ENCODE measurements at places on chromosomes 1 and 21.

DNA sequence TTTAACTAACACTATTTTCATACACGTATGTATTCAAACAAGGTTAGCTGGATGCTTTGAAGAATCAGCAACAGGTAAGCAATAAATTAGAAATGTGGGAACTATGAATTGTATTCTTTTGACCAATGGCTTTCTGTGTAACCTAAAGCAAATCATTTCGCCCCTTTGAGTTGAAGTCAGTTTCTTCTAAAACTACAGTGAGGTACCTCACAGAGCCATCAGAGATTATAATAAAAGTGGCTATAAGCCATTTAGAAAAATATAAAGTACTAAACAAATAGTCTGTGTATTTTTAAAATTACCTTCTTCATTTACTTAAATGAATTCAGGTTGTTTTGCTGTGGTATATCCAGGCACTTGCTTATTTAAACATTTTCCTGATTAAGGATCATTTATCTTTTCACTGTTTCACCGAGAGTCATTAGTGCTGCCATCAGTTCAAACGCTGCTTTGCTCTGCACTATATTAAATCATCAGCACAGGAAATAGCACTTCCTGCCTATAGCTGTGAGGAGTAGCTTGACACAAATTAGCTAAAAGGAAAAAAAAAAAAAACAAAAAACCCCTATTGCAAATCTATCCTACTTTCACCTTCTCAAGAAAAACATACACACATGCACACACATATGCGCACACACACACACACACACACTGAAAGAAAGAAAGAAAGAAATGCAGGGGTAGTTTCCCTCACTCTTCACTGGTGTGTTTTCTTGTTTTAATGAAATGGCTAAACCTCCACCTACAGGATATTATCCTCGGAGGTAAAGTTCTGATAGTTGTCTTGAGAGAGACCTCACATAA is 39.8 kb upstream of the C1orf105 start:
- DNase-seq, result no peak

- no peak for DNase-seq
Measured at GRCh38 chr1:112256411-112256810, 139.6 kb upstream of the CTTNBP2NL start.

GRCh38 chr1:8031176-8031785 is 5.2 kb upstream of the ERRFI1 start:
- no peak for DNase-seq

GRCh38 chr21:17612023-17612564 is 607 bp downstream of the BTG3 start:
- DNase-seq, result peak; percentile 34

- DNase-seq, result no peak
Measured at GRCh38 chr1:172373864-172374263, 46.6 kb upstream of the C1orf105 start.

- no peak for DNase-seq
Measured at GRCh38 chr1:198655459-198656121, 16.8 kb downstream of the PTPRC start.

DNA sequence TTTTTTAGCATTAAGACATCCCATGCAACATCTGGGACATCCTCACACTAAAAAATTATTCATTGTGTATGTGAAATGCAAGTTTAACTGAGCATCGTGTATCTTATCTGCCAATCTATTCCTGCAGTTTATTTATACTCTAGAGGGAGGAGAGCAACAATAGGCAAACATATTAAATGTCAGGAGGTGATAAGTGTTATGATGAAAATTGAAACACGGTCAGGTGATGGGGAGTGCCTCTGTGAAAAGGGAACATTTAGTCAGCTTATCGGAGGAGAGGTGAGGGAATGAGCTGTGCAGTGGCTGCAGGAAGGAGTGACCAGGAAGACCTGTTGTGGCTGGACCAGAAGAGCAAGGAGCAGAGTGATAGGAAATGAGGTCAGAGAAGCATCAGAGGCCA is 775 bp upstream of the EFCAB14 start:
- DNase-seq, result no peak

DNA sequence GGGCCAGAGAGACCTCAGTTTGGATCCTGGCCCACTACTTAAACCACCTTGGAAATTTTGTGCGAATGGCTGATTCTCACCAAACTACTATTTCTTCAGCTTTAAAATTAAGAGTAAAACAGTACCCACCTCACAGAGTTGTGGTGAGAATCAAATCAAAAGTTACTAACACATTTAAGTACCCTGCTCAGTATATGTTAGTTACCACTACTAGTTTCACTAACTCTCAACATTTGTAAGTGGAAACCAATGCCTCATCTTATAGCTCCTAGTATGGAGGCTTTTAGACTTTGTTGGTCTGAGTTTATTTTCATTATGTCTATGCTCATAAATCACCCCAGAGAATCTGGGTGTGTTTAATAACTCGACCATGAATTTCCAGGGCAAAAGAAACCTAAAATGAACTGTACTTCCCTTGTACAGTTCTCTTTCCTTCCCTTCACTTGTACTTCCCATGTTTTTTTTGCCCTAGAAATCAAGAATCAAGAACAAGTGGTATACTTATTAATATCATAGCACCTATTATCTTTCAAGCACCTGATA is 11.6 kb upstream of the SERBP1 start:
- DNase-seq, result no peak

DNA sequence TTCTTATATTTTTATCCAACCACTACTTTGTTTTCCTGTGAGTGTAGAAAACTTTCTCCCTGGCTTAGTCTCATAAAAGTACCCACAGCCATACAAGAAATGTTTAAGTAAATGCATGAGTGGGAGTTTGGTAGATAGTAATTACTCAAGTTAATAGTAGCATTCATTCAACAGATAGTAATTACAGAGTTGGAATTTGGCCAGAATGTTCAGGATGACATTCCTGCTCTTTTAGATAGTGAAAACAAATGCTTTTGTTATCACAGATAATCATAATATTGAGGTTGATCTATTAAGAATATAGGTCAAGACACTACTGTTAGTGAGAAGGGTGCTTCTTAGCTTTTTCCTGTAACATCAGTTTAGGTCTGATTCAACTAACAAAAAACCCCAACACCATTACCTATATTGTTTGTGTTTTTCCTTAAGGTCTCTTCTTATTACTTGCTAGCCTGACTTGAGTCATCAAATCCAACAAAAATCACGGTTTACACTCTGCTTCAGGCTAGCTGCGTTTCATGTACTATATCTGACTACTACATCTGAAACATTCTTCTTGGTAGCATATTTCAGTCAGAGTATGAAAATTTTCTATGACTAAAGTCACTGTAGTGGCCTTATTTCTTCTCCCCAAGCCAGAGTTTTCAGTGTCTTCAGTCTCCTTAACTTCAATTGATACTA is 163.7 kb downstream of the HS2ST1 start:
- no peak for DNase-seq

- no peak for DNase-seq
Measured at GRCh38 chr1:113118266-113118665, 45.3 kb downstream of the LRIG2 start.

GRCh38 chr21:32020564-32020963 is 147.7 kb downstream of the HUNK start:
- DNase-seq, result no peak

DNA sequence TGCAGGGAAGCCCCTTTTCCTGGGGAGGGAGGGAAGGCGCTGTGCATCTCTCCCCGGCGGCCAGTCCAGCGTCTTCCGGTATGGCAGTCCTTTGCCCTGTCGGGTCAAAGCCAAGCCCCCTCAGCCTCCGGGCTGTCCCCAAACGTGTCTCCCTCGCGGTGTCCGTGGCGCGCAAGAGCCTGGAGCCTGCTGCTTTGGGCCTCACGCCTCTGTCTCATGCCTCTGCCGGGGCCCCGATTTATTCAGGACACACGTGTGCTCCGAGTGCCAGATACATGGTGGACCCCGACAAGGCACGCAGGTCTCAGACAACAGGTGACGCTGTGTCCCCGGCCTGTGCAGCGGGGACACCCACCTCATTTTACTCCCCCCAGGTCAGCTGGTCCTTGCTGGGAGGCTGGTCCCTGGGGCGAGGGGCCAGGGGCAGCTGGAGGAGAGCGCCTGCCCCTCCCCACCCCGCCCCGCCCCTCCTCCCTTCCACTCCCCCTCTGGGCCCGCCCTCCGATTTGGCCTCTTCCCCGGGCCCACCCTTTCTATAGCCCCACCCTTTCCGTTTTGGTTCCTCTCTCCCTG is 176.7 kb downstream of the CAMTA1 start:
- DNase-seq, result no peak

- DNase-seq, result no peak
Measured at GRCh38 chr21:31248598-31248997, 95.5 kb downstream of the TIAM1 start.

- no peak for DNase-seq
Measured at GRCh38 chr1:54413732-54414131, 7.5 kb upstream of the SSBP3 start.

GRCh38 chr1:166703726-166704462 is 135.4 kb upstream of the POGK start:
- no peak for DNase-seq

- DNase-seq, result no peak
Measured at GRCh38 chr1:217184854-217185253, 446.0 kb downstream of the GPATCH2 start.

GRCh38 chr1:93700532-93701469 is 19.2 kb upstream of the BCAR3 start:
- DNase-seq, result no peak

GRCh38 chr1:241985787-241986186 is 13.1 kb downstream of the MAP1LC3C start:
- DNase-seq, result no peak

DNA sequence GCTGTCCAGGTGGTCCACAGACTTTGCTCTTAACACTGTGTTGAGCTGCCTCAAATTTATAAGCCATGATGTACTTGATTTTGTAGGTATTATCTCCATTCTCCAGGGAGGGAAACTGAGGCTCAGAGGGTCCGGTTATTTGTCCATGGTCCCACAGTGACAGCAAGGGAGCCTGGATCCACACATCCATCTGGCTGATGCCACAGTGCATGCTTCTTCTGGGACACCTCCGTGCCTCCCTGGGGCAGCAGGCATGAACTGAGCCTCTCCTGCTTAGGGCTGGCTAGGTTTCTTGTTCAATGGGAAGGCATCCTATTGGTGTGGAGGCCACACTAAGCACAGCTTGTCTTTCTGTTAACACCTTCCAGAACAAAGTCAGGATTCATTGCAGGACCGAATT is 317.3 kb downstream of the AJAP1 start:
- DNase-seq, result no peak

GRCh38 chr1:228443395-228443794 is 26.7 kb upstream of the TRIM17 start:
- no peak for DNase-seq

GRCh38 chr21:37259426-37259825 is 7.7 kb downstream of the VPS26C start:
- DNase-seq, result no peak

GRCh38 chr1:193068013-193068412 is 8.6 kb downstream of the RO60 start:
- DNase-seq, result no peak

DNA sequence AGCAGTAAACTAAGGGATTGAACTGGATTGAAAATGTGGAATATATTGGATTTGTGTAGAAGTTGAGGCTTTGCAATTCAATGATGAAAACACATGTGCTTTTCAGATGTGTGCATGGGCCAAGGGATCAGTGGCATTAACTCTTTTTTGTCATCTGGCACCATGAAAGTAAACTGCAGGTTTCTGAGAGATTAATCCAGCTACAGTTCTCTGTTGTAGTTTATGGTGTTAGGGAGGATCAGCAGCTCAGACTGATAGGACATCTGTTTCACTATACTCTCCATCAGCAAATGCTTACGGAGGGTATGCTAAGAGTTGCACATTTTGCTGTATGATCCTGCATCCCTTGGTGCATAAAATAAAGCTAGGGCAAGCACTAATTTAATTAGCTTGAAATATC is 82.6 kb downstream of the C1orf21 start:
- DNase-seq, result no peak
